A549 (cell line): ENCODE measurements at places on chromosomes 2 and 18.

GRCh38 chr2:545711-546650 lies 131.2 kb downstream of the TMEM18 start:
- DNase-seq, result no peak

- DNase-seq, result no peak
Observed at GRCh38 chr2:205034034-205034433, 488.8 kb downstream of the PARD3B start.

- DNase-seq, result peak; percentile 13
Observed at GRCh38 chr2:134189009-134189720, 64.7 kb upstream of the MGAT5 start.

DNA sequence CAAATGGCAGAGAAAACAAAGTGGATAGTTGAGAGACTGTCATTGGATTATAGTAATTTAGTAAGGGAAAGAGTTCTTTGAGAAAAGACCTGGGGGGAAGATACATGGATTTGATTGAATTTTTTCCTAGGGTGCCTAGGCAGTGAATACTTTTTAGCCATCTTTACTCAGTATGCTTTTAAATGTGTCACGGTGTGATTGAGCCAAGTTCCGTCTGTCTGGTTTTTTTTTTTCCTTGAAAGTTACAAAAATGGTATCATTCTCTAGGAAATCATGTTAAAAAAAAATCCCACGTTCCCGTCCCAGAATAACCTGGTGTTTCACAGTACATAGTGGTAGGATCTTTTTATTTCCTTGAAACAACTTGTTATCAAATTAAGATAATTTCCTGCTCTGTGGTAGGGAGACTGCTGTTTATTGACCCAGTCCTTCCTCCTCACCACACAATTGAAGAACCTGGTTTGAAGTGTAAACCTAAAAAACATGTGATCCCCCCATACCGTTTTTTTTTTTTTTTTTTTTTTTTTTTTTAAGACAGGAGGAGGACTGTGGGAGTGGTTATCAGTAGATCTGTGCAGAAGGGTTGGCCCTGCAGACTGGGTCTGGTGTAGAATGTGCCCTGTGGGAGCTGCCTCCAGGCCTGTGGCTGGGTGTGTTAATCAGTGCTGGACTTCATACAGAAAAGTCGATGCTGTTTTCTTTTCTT lies 55.1 kb downstream of the DGKD start:
- peak; percentile 62 for DNase-seq

- no peak for DNase-seq
Observed at GRCh38 chr2:78941751-78942150, 83.8 kb upstream of the REG3G start.
